Posterior cingulate gyrus (tissue), 11 donors: ENCODE measurements at places on chromosomes 7 and 10.
A peak's percentile ranks its signal among the peaks of the same experiment; 100 is the strongest.

DNA sequence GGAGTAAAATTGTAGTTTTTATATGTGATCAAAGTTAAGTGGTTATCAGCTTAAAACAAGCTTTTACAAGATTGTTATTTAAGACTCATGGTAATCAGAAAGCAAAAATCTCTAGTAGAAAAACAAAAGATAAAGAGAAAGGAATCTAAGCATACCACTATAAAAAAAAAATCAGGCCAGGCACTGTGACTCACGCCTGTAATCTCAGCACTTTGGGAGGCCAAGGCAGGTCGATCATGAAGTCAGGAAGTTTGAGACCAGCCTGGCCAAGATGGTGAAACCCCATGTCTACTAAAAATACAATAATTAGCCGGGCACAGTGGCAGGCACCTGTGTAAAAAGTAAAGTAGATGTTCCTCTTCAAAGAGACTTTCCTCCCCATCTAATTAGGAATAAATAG lies 265.9 kb upstream of the NRP1 start:
- DNase-seq = no peak

- no peak for DNase-seq
Observed at GRCh38 chr7:43568529-43568928, 14.4 kb upstream of the STK17A start.

- peak; percentile 53 for DNase-seq
Observed at GRCh38 chr10:125160856-125161706, 718 bp upstream of the CTBP2 start.

DNA sequence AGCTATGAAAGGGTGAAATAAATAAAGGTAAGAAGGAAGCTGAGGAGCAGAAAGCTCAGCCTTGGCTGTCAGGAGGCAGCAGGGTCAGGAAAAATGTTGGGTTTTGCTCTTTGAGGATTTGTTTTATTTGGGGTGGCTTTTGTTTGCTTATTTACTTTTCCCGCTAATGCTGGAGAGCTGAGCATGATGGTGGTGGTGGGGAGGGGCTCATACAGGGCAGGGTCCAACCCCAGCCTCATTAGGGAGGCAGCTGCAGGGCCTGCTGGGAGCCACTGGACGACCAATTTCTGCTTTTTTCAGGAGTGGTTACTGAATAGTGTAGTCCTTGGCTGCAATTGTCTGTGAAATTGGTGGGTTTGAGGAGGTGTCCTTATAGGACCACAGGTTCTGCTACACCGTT lies 36.3 kb downstream of the CCM2 start:
- DNase-seq = no peak

- no peak for DNase-seq
Observed at GRCh38 chr10:120018695-120019094, 126.2 kb downstream of the SEC23IP start.

DNA sequence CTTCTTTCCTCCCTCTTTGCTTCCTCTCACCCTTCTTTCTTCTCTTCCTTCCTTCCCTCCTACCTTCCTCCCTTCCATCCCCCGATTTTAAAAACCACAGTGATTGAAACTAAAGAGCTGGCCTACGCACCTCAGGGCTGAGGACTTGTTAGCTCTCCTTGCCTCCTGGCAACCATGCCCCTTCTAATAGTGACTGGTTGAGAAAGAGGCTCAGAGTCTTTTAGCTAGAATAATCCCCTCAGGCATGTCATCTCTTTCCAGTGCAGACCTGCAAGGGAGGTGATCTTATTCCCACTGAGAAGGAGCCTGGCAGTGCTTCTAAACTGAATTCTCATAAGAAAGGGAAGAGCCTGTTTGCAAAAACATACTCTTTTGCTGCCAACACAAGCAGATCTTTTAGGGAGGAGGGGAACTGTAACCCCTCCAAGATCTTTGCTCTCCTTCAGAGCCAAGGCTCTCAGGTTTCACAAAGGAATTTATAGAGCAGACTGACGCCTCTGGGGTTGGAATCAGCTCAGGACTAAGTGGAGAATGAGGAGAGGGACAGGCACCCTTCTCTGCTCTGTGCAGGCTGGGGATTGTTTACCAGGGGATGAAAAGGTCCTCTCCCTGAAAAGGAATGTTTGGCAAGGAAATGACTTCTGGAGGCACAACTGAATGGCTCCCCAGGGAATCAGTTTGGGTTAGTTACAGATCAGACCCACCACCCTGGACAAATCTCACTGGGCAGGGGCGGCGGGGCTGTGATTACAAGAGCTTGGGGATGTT lies 9.4 kb upstream of the ANKRD1 start:
- DNase-seq = no peak

GRCh38 chr7:43625453-43625852 lies 42.5 kb downstream of the STK17A start:
- DNase-seq = no peak

- no peak for DNase-seq
Observed at GRCh38 chr7:88377434-88377833, 70.7 kb upstream of the STEAP4 start.

DNA sequence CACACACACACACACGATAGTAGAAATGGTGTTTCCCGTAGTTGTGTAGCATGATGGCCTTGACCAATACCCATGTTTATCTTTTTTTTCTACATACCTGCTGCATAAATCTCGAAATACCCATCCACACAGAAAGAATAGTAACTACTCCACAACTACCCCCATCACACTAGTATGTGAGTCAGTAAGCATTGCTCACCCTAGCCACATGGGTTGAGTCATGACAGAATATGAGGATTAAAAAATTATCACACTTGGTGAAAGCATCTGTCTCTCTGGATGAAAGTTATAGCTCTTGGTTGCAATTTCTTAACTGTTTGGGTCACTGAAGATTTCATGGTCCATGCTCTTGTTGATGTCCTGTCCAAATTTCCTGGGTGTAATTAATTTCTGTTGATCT lies 103.4 kb upstream of the MDFIC start:
- no peak for DNase-seq

- no peak for DNase-seq
Observed at GRCh38 chr7:102288285-102288930, 1.7 kb downstream of the SH2B2 start.

GRCh38 chr7:45076946-45077345 lies 11.8 kb downstream of the NACAD start:
- DNase-seq = no peak

DNA sequence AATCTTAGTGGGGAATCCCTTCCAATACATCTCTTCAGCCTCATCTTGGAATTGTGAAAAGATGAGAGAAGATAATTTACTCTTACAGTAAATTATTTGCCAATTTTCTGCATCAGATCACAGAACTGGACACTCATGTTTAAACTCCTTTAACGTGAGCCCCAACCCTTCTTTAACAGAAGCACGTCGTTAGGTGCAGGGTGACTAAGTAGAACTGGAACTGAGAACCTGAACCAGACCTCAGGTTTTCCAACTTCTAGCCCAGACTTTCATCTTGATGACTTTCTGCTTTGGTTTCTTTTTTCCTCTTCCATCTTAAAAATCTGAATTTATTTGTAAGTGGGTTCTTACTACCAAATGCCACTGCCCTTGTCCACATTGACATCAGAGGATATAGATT lies 57.2 kb upstream of the LYZL2 start:
- DNase-seq = no peak

DNA sequence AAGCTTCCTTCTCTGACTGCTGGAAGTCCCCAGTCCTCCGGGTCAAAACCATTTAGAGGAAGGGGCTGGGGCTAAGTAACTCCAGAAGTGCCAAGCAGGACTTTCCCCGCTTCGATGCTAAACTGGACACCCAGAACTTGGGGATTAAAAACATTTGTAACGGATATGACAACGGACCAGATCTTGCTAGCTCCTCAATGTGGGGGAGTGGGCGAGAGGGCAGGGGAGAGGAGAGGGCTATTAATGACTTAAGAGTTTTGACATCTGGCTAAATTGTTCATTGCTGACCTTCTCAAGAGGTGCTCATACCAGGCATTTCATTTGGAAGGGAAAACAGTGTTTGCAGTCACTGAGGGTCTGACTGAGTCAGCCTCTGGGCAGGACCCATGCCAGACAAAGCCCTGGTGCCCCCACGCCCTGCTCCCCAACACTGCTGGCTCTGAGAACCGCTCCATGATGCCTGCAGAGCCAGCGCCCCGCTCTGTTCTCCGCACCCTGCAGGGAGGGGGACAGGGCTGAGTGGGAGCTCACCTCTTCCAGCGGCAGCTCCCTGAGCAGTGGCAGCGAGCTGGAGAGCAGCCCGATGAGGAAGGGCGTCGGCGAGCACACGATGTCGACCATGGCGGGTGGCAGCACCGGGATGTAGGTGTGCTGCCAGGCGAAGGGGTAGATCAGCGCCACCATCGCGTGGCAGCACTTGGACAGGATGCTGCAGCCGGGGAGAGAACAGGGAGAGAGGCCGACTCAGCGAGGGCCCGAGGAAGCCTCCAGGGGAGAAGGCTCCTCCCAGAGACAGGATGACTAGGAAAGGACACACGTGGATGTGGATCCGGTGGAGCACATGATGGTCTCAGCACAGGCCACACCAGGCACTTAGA lies 47.7 kb upstream of the MKRN1 start:
- no peak for DNase-seq

GRCh38 chr7:141072548-141073172 lies 1.2 kb upstream of the TMEM178B start:
- DNase-seq = peak; percentile 75
